ENCODE measurements at places on chromosomes 2 and 18.
A peak's percentile ranks its signal among the peaks of the same experiment; 100 is the strongest.

DNA sequence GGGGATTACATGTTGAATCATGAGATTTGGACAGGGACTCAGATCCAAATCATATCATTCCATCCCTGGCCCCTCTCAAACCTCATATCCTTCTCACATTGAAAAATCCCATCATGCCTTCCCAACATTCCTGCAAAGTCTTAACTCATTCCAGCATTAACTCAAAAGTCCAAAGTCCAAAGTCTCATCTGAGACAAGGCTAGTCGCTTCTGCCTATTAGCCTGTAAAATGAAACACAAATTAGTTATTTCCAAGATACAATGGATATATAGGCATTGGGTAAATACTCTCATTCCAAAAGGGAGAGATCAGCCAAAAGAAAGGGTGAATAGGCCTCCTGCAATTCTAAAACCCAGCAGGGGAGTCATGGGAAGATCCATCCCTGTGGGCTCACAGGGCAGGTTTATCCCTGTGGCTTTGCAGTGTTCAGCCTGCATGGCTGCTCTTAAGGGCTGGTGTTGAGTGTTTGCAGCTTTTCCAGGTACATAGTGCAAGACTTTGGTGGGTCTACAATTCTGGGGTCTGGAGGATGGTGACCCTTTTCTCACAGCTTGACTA lies 21.2 kb upstream of the SLC14A1 start:
- no peak for DNase-seq

- DNase-seq = no peak
Observed at GRCh38 chr2:190255676-190256075, 64.0 kb downstream of the HIBCH start.

DNA sequence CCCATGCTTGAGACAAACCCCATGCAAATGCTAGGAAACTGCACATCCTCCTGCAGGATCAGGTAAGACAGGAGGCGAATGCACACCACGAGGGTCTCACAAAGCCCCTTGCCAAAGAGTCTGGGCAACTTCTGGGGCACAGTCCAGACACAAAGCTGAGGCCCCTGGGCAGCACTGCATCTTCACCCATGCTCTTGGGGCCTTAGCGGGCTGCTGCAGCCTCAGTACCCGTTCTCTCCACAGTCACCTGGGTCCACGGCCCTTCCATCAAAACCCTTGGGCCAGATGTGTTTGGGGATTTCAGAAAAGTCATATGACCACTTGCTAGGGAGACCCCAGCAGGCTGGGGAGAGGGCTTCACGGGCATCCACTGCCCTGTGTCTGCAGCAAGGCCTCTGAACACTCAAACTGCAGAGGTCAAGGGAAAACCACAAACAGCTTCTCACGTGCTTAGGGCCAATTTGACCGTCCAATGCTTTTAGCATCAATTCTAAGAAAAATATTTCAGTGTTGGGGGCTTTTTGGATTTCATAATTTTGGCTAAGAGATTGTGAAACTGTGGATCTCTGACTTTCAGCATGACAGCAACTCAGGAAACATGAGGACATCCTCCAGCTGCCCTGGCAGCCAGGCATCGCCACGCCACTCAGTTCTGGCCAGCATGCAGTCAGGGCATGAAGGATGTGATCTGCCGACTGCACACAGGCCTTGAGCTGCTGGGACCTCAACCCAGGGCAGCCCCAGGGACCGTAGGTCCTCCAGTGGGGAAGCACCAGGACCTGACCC lies 20.0 kb downstream of the PASK start:
- no peak for DNase-seq

- DNase-seq = no peak
Observed at GRCh38 chr2:26583381-26583911, 57.7 kb downstream of the CIB4 start.

GRCh38 chr2:222715742-222716141 lies 44.3 kb downstream of the MOGAT1 start:
- DNase-seq = no peak

GRCh38 chr18:56888978-56889377 lies 237.8 kb downstream of the WDR7 start:
- no peak for DNase-seq

GRCh38 chr2:64975232-64975821 lies 13.9 kb upstream of the SLC1A4 start:
- DNase-seq = peak; percentile 73

GRCh38 chr2:226124548-226125011 lies 675.0 kb downstream of the IRS1 start:
- DNase-seq = peak; percentile 12

- DNase-seq = no peak
Observed at GRCh38 chr2:202036601-202037037, 3.0 kb downstream of the FZD7 start.

GRCh38 chr2:185381631-185382030 lies 357.0 kb upstream of the FSIP2 start:
- no peak for DNase-seq

GRCh38 chr2:181354626-181355025 lies 102.6 kb upstream of the ITGA4 start:
- DNase-seq = peak; percentile 85

DNA sequence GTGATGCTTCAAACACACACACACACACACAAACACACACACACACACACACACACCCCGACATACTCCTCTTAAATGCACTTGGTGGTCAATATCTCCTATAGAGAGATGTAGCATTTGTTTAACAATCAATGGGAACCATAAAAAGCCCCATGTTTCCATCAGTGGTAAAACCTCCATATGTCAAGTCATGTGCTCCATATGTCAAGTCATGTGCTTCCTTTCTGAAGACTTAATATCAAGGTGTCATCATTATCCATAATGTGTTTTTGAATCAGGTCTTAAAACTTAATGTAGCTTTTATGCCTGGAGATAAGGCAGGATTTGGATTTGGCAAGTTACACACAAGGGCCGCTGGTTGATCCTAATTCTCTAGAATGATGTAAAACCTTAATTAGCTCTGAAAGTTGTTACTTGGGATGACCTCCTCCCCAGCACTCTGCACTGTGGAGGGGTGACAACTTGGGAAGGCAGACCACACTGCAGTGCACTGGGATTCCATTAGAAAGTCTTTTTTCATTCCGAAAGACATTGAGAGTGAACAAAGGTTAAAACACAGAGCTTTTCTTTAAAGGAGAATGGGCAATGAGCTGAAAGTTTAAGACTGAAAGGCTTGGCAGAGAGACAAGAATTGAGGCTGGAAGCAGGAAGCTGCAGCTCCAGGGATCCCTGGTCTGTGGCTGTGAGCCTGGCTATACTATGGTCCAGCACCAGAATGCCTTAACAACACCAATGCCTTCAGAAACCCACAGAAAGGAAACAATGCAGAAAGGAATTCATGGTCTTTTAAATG lies 26.4 kb downstream of the ALK start:
- no peak for DNase-seq

GRCh38 chr2:234454433-234454832 lies 42.4 kb downstream of the ARL4C start:
- no peak for DNase-seq

DNA sequence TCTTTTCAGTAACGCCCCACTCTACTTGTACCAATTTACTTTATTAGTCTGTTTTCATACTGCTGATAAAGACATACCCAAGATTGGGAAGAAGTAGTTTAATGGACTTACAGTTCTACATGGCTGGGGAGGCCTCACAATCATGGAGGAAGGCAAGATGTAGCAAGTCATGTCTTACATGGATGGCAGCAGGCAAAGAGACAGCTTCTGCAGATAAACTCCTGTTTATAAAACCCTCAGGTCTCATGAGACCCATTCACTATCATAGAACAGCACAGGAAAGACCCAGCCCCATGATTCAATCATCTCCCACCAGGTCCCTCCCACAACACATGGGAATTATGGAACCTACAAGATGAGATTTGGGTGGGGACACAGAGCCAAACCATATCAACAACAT lies 38.8 kb upstream of the OSBPL6 start:
- DNase-seq = no peak

- no peak for DNase-seq
Observed at GRCh38 chr2:47063538-47063930, 91.6 kb downstream of the STPG4 start.

GRCh38 chr2:21052044-21052443 lies 8.2 kb upstream of the APOB start:
- DNase-seq = no peak

GRCh38 chr18:63683152-63683551 lies 19.6 kb upstream of the SERPINB11 start:
- peak; percentile 90 for DNase-seq

GRCh38 chr18:26723981-26724380 lies 141.5 kb downstream of the AQP4 start:
- DNase-seq = no peak

GRCh38 chr2:140199312-140199711 lies 1419.1 kb upstream of the NXPH2 start:
- DNase-seq = no peak

GRCh38 chr18:36352384-36352783 lies 54.9 kb downstream of the FHOD3 start:
- DNase-seq = peak; percentile 86

DNA sequence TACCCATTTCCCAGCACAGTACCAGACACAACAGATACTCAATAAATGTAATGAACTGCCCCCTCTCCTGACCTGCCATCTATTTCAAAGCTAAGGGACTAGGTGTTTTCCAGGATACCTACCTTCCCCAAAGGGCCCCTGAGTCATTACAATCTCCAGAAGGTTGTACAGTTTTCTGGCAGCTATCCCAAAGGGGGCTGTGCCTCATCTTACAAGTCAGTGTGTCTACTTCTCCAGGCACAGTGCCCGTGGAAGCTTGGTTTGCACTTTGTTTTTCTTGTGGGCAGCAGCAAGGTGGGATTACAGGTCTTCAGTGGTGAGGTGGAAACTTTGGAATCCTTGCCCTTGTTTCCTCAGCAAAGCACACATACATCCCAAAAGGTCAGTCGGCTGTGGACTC lies 62.8 kb upstream of the CYP26B1 start:
- DNase-seq = no peak

DNA sequence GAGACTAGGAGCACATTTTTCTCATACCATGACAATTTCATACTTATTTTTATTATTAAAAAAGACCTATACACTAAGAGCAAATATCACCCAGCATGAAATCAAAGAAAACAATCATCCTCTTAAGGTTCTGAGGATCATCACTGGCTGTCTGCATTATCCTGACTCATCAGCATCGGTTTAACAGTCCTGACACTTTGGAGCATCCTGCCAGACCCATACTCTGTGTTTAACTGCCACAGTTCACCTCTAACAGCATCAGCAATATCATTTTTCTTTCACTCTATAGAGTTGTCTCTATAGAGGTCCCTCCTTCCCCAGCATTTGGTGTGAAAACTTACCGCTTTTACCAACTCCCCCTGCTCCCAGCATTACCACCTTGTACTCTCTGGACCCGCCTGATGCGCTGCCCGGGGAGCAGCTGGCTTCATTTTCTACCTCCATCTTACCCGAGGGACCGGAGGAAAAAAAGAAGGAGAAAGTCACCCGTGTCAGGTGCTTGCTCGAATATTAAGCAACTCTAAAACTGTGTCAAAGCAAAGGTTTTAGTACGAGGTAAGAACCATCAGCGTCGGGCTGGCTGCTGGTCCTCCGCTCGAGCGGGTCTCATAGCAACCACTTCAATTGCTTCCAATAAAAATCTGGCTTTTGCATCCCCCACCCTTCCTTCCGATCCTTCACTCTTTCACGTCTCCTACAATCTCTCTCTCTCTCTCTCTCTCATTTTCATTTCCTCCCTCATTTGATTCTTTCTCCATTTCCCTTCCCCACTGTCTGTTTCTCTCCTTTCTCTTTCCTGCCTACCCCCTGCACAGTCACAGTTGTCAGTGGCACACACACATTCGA lies at the start of gene RIT2:
Gene RIT2 (minus strand): TSS at position 610 of the 846 bp plus-strand sequence.
- DNase-seq = no peak

DNA sequence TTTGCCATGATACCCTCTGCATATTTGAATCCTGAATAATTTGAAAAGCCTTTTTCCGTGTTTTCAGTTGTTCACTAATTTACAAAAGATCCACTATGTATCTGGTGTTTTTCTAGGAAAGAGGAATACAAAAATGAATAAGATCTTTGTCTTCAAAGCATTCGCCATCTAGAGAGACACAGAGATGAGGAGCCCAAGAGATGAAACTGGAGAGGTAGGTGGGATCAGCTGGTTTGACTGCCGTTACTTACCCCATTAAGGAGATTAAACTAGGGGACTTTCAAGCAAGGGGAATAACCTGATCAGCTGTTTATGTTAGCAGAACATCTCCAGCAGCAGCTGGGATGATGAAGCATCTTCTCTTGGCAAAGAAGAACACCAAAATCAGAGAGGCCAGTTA lies 150.2 kb upstream of the SATB2 start:
- DNase-seq = no peak

GRCh38 chr2:2181493-2181892 lies 149.6 kb downstream of the MYT1L start:
- no peak for DNase-seq

- DNase-seq = no peak
Observed at GRCh38 chr2:174454566-174454965, 32.3 kb downstream of the GPR155 start.

GRCh38 chr2:18065249-18065648 lies 186.8 kb downstream of the KCNS3 start:
- DNase-seq = no peak

GRCh38 chr2:18267501-18267900 lies 293.0 kb downstream of the RDH14 start:
- DNase-seq = no peak

DNA sequence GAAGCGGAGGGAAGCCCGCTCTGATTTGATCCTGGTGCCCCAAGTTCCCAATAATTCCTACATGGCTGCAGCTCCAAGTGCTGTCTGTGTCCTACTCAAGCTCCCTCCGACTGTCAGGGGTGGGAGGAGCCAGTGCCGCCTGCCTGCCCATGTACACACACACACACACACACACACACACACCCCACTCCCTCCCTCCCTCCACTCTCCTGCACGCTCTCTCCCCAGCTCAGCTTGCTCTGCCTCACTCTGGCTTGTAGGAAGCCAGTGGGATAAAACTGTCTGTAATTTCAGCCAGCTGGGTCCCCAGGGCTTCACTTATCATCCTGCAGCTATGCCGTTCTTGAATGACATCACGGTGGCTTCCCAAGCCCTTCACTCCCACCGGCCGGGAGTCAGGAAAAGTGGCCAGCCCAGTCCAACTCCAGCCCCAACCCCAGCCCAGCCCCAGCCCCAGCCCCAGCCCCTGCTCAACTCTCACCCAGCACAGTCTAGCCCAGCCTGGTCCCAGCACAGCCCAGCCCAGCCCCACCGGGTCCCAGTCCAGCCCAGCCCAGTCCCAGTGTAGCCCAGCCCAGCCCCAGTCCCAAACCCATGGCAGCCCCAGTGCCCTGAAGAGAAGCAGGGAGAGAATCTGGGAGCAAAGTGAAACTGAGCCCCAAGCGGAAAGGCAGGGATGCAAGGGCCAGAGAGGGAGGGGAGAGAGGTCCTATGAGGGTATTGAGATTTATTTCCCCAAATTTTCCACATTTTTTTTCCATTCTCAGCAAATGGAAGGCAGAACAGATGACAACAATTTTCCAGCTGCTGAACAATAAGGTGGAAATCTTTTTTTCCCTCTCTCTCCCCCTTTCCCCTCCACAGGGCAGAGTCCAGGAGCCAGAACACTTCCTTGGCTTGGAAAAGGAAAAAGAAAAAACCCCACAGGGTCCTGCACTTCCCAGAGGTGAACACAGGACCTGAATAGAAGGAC lies 144.0 kb downstream of the TNS1 start:
- peak; percentile 93 for DNase-seq

GRCh38 chr2:162478721-162479129 lies 134.8 kb downstream of the GCA start:
- DNase-seq = no peak
